ENCODE measurements at places on chromosomes 3 and 15. TPM values are rescaled to one million over a fixed set of nuclear protein-coding genes. Genes with fewer than 3 reads are reported as not detected.

FMN1 gene
- 19.6 TPM for total RNA-seq

DNA sequence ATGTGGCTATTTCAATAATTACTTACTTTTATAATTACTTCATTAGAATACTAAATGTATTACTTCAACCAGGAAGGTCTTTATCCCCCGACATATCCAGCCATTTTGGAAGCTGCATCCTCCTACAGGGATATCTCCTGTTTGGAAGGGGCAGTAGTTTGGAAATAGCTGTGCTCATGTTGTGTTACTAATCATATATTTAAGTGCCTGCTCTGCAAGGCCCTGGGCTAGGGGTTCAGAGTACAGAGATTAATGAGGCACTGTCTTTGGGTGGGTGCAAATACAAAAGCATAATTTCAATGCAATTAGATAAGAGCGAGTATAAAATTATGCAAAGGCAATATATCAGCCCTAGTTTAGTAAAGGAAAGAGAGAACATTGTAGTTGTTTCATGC is 146.3 kb upstream of the RARB start:
- no peak for DNase-seq

GRCh38 chr3:63967675-63968611 is 55.4 kb downstream of the PSMD6 start:
- DNase-seq: no peak

- no peak for DNase-seq
These were observed 211.3 kb upstream of the NSMCE3 start for GRCh38 chr15:29480949-29481348.

- no peak for DNase-seq
These were observed 1.3 kb downstream of the FAM43A start for GRCh38 chr3:194686816-194687637.

GRCh38 chr15:49323207-49323606 is 99.8 kb upstream of the FGF7 start:
- DNase-seq: no peak

All from PC-9 (cell line).